Sigmoid colon (tissue), 7 donors: ENCODE measurements at places on chromosomes 6 and 20. TPM values are rescaled to one million over a fixed set of nuclear protein-coding genes. Genes with fewer than 3 reads are reported as not detected.
A peak's percentile ranks its signal among the peaks of the same experiment; 100 is the strongest.

WFDC12 gene
- total RNA-seq = not detected

DNA sequence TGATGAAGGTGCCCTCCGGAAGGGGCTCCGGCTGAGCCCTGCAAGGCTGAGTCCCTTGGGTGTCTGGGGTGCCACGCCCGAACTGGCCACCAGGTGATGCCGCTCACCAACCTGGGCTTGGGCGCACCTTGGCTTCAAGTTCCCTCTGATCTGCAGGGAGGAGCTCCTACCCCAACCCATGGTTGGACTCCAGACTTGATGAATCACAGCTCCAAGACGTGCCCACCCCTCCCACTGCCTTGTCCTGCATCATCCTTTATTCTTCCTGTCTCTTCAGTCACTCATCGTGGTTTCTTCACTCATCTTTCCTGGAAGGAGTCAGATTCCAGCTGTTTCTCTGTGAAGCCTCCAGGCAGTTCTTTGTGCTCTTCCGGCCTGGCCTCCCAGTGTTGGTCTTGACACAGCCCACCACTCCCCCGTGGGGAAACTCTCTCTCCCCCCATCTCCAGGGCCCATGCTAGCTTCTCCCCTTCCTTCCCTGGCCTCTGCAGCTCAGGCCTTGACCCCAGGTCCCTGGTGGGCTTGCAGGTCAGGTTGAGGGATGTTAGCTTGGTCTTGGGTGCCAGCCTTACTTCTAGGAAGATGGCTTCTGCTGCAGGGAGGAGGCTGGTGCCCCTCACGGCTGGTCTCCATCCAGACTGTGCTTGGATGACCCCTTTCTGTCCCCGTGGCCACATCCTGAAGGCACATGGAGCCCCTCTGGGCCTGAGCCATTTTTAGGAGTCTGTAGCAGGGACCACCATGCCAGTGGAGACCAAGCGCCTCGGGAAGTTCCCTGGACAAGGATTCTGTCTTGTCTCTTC, 2.6 kb upstream of the ZBP1 start:
- no peak for DNase-seq

- no peak for DNase-seq
Observed at GRCh38 chr6:161414180-161414579, 140.3 kb upstream of the AGPAT4 start.

SAMD5 gene
- total RNA-seq = 1.1 TPM

ROS1 gene
- not detected for total RNA-seq

GRCh38 chr6:137259349-137259748, 40.2 kb upstream of the IFNGR1 start:
- DNase-seq = no peak

DNA sequence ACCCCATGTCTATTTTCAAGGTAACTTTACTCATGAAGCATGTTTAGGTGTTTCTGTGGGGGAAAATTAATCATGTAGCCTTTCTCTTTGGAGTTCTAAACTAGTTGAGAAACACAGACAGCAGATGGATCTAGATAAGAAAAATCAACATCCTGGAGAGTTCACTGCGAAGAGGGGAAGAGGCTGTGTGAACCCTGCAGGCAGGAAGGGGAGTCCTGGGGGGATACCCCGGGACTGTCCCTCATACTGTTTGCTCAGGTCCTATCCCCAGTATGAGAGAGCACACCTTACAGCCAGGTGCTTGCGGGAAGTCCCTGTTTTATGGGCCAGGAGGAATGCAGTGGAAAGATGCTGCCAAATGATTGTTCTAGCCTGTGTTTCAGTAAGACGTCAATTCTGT, 32.7 kb downstream of the CHMP4B start:
- DNase-seq = peak; percentile 27

DNA sequence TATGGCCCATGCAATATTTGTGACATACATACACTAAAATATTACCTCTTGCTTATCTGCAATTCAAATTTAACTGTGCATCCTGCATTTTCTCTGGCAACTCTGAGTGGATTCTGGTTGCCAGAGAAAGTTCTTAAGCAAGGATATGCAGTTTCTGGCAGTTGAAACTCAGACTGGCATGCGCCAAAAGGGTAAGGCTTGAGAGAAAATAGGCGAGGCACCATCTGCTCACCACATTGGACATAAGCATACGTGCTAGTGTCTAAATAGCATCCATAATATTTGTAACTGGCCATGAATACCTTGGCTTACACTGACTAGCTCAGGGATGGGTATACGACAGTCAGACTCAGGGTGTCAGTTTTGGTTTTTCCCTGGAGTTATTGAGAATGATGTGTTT, 465.1 kb downstream of the DOK5 start:
- no peak for DNase-seq

CRISP3 gene
- total RNA-seq = not detected
